ENCODE measurements at places on chromosomes 1 and 21. TPM values are rescaled to one million over a fixed set of nuclear protein-coding genes. Genes with fewer than 3 reads are reported as not detected.
A peak's percentile ranks its signal among the peaks of the same experiment; 100 is the strongest.

C1orf116 gene
- total RNA-seq: 0.08 TPM

- DNase-seq: no peak
These were observed 607.2 kb upstream of the PLXNA2 start for GRCh38 chr1:208851366-208851765.

GRCh38 chr1:44947063-44947773 is 39.2 kb downstream of the EIF2B3 start:
- DNase-seq: no peak

- DNase-seq: no peak
These were observed 90.2 kb upstream of the LPGAT1 start for GRCh38 chr1:211920602-211921226.

- DNase-seq: peak; percentile 74
These were observed 21.7 kb downstream of the TMEM53 start for GRCh38 chr1:44652445-44653106.
